ENCODE measurements at places on chromosomes 12 and 14.

DNA sequence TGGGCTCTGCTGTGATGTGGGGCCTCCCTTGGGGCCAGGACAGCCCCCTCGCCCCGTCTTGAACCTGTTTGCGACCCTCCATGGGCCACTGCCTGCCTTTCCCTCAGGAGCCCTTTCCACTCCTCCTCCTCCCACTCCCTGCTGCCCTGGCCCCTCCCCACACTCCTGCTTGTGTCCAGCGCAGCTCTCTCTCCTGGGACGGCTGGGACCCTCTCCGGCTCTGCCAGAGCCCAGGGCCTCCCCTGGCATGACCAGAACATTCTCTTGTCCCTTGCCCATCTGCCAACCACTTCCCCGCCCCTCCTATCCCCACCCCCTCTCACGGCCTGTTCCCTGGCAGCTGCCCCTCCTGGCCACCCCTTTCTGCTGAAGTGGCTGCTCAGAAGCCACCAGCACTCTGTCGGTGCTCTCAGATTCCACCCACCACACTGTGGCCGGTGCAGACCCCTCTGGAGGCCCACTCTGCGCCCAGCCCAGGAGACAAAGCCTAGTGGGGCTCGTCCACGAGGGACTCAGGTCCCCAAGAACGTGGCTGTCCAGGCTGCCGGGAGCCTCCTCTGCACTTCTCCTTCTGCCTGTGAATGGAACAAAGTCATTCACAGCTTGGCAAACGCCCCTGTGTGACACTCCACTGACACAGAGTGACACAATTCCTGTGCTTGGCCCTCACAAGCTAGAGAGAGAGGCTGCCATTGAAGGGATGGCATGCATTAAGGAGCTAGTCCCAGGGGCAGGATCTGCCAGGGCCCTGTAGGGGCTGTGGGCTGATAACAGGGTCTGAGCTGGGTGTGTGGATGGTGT lies 1.4 kb downstream of the ASPG start:
- DNase-seq, result no peak

DNA sequence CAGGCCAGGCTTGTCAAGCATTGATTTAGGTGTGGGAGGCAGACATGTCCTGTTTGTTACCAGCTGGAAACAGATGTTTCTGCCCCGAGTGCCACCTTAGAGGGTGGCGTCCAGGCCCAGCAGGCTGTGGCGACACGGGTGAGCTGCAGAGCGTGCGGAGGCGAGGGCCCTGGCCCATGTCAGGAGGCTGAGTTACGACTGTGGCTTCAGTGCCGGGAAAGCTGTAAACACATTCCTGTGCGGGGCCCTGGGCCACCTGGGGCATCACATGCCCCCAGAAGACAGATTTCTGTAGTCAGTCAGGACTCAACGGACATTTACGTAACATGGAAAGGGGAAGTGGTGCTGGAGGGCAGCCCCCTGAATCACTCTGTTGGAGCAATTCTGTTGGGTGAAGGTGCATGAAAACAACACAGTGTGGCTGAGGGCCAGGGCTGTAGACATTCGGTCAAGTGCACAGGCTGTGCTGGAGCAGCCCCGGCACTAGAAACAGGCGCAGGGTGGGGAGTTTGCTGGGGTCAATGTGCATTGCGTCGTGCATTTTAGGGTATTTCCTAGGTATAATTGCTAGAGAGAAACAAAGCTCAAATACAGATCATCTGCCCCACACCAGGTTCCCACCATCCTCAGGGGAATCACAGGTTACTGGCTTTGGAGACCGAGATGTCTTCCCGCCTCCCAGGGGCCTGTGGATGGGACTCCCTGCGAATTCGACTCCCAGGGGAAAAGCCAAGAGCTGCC lies 291.8 kb downstream of the TMEM121 start:
- DNase-seq, result no peak

DNA sequence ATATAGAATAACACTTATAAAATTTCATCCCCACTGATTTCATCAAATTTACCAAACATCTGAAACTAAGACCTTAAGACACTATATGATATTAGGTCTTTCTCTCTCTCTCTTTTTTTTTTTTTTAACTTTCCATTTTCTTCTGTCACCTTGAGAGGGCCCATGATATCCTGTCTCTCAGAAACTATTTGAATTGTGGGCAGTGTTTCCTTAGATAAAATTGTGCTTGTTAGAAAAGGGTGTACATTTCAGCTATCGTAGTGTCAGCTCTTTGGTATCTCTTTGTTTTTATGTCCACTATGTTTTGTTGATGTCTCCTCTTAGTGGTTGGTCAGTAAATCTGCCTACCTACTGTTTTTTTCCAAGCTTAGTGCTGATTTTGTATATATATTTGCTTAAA lies 23.8 kb downstream of the DNM1L start:
- no peak for DNase-seq

DNA sequence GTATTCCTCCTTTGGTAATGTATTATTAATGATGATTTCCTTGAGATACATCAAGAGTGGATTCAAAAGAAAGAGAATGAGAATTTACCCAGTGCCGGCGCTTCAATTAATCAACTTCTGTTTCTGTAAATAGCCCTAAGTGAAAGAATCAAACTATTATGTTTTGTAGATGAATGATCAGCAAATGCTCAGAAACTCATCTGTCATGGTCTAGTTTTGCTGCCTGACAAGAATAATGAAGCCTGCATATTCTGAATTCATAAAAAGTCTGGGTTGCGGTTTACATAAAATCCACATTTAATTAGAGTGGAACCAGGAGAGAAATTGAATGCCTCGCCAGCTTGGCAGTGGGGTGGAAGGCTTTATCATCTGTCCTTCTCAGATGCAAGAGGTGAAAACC lies 325.3 kb downstream of the GALC start:
- DNase-seq, result no peak

GRCh38 chr12:117018276-117018675 lies 80.9 kb downstream of the TESC start:
- no peak for DNase-seq

DNA sequence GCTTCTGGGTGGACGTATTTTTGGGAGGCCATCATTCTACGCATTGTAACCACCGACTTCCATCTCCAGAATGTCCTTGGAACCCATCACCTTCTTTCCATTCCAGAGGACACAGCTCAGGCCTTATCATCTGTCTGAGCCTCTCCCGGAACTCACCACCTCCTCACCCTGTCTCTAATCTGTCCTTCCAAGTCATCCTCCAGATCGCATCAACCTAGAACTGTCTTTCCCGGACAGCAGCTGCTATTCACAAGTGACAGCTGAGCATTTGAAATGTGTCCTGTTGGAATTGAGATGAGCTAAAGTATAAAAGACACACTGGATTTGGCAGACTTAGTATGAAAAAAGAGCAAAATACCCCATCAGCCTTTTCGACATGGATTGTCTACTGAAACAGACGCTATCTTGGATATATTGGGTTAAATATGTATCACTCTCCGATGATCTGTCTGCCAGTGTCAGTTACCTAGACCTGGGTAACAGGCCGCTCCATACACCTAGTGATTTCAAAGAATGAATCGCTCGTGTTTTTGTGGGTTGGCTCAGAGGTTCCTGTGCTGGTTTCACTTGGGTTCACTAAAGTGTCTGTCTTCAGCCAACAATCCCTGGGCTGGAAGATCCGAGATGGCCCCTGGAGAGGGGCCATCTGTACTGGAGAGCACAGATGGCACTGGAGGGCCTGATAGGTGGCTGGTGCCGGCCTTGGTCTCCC lies 104.4 kb upstream of the RFLNA start:
- DNase-seq, result no peak

DNA sequence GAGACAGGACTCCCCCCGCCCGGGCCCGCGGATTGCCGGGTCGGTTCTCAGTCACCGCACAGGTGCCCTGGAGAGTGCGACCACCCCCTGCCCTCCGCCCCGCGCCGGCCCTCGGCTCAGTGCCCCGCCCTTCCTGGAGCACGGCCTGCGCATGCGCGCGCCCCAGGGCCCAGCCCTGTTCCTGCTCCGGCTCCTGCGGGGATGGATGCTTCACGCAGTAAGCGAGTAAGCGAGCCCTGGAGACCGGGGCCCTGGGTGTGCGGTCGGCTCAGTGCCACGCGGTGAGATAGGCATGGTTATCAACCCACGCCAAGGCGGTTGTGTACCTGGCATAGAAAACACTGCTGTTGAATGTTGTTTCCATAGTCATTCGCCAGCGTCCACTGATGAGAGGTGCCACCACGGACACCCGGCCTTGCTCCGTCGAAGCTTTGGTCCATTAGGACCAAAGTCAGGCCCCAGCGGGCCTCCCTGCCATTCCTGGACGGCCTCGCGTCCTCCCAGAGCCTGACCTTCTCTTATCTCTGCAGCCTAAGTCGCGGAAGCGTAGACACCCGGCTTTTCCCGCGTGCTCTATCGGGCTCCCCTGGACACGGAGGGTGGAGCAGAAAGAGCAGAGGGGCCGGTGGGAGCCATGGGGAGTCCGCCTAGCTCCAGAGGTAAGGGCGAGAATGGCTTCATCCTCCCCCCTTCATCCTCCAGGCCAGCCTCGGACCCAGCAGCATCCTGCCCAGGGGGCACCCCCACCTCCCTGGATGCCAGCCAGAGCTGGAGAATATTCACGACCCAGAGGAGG lies 90.6 kb downstream of the PAPOLA start:
- DNase-seq, result peak; percentile 18

- no peak for DNase-seq
Measured at GRCh38 chr12:67501362-67501761, 147.2 kb upstream of the DYRK2 start.

- DNase-seq, result no peak
Measured at GRCh38 chr12:55017416-55017925, 2.3 kb upstream of the NEUROD4 start.

GRCh38 chr12:32270818-32271710 lies 128.3 kb upstream of the FGD4 start:
- DNase-seq, result no peak

DNA sequence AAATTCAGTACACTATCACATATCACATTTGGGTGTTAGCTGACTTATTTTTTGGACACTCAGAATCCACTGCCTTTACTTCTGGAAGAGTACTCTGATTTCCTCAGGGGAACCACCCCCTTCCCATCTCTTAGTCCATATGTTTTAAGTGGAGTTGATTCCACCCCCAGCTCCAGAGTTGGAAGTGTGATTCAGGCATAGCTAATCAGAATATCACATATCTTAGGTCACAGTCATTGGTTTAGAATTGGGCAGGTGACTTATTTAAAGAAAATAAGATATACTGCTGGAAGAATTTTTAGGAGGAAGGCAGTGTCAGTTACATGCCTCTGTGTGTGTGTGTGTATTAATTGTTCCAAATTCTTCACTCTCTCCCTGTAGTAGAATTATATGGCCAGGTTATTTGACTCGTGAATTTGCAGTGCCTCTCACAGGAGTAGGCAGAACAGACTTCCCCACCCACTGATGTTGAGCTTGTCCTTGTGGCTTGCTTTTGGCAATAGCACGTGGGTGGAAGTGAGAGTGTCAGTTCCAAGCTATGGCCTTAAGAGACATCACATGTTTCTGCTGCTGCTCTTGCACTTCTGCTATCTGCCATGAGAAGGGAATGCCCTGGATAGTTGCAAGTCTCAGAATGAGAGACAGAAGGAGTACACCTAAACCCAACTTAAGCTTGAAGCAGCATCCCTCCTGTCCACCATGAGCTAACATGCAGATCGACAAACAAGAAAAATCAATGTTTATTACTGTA lies 6.4 kb upstream of the GAS2L3 start:
- DNase-seq, result no peak

DNA sequence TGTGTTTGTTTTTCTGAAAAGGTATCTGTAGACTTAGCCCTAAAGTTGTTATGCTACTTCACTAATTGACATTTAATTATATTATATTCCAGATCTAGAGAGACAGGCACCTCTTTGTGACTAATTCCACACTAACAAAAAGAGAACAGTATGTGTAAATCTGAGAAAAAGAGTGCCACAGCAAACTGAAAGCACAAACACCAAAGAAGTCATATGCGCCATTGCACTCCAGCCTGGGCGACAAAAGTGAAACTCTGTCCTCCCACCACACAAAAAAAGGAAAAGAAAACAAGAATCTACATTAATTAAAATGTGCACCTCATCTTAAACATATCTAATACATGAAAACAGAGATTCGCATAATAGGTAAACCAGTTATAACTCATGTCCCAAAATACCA lies 4.4 kb upstream of the CSRNP2 start:
- no peak for DNase-seq

- DNase-seq, result peak; percentile 46
Measured at GRCh38 chr12:55707841-55708694, at the start of gene ITGA7. TSS of gene ITGA7 (minus strand) at chr12:55707904. CDS start at chr12:55707682, 222 bp downstream.

DNA sequence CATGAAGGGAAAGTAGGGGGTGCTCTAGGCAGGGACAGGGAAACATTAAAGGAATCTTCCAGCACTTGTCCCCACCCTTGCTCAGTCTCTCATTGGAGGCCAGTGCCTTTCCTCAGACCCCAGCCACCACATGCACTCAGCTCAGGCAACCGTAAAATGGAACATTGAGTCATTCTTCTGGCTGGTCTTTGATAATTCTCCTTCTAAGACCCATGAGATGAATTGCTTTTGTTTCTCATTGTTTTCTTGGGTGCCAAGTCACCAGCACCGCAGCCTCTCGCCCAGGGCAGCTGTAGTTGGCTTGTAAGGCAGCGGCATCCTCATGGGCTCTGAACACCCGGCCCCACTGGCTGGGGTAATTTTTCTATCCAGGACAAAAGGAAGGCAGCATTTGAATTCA lies 108.2 kb downstream of the PHETA1 start:
- no peak for DNase-seq

DNA sequence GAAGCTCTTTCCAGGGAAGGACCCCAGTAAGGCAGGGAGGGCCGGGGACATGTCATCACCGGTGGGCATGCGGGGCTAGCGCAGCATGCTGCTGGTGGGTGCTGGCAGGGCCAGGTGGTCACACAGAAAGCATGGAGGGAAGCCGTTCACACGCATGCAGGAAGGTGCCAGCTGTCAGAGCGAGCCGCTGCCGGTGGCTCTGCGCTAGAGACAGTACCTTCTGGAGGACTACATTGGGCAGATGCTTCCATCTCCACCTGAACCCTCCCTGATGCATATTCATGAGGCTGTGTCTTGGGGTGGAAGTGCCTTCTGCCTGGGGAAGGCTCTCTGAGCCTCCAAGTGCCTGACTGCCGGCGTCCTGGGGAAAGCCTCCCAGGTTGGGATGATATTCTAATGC lies 203.8 kb downstream of the CALM1 start:
- no peak for DNase-seq
